ENCODE measurements at places on chromosomes 6 and 20.

GRCh38 chr6:108904741-108905140 is 56.5 kb downstream of the ARMC2 start:
- no peak for DNase-seq

- DNase-seq = no peak
Measured at GRCh38 chr6:168597471-168597875, 156.5 kb downstream of the SMOC2 start.

DNA sequence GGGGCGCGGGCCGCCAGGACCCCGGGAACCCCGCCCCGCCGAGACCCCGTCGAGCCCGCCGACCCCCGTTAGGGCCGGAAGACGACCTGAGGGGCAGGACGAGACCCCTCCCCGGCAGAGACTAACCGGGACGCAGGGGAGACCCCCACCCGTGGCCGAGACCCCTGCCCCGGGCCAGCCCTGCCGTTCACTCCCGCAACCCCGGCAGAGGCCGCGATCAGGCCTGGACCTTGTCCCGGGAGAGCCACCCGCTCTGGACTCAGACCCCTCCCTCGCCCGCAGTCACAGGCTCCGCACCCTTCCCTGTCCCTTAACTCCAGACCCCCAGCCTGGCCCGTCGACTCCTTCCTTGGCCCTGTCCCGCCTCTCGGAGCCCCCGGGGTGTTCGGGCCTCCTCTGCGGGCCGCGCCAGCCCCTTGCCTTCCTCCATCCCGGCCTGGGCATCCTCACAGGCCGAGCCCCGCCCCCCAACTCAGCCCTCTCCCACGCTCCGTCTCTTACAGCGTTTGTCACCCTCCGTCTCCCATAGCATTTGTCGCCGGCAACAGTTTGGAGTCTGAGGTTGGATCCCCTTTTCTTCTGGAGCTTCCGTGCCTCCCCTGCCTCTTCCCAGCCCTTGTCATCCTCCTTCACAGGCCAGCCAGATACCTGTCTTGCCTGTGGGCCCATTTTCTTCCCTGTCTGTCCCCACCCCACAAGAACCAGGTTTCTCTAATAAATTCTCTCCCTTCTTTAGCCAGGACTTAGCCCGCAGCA is 569 bp downstream of the TCEA2 start:
- DNase-seq = no peak

DNA sequence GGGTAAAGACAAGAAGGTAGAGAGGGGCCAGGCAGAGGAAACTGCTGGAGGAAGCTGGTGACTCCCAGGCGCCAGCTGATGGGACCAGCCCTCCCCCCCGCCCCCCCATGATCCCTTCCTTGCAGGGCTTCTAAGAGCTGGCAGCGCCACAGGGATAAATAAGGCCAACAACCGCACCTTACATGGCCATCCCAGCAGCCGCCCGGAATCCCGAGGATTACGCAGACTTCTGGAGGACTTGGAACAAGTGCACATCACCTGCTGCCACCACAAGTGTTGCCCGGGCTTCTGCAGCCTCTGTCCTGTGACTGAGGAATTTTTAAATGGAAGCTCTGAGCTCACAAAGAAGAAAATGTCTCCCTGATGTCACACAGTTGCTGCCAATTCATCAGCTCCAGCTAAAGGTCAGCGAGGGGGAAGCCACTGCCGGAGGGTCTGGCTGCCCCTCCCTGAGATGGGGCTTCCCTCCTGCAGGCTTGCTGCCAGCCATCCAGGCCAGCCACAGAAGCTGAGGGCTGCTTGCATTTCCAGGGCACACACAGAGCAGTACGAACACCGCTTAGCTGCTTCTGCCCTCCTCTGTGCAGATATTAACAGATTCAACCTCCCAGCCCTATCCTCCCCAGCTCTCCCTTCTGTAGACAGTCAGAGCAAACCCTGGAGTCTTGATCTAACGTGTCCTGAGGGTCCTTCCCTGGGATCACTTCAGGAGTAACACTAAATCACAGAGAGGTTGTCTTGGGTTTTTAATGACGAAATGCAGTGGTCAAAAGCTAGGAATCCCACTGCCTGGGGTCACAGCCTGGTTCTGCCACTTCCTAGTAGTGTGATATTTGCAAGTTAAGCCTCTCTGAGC is 38.6 kb upstream of the PIM1 start:
- DNase-seq = peak; percentile 20

DNA sequence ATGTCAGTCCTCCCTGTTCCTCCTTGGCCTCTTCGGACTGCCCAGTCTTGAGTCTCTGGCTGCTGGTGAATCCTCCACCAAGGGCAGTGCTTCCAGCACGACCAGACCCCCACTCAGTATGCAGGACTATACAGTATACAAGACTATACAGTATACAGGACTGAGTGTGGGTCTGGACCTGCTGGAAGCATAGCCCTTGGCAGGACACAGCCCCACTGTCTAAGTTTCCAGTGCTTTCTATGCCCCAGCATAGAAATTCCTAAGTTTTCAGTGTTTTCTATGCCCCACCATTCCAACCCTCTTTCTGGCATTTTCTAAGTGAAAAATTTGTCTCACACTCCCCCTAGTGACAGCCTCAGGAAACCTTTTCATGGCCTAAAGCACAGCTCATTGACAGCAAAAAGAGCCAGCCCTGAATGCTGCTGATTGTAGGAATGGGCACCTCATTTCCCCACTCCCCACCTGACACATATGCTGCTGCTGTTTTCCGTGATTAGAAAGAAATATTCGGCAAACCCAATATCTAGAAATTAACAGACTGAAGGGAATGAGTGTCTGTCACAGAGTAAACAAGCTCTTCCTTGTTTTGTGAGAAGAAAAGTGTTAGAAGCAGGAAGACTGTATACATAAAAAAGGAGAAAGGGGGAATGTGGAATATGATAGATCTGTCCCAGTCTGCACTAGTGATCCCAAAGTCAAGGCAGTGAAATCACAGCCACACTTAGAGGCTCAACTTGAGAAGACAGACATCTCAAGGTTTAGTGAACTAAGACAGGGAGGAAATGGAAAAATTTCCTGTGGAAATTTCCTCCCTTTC is 206.9 kb downstream of the IBTK start:
- peak; percentile 9 for DNase-seq

GRCh38 chr6:10163203-10163962 is 251.5 kb downstream of the TFAP2A start:
- no peak for DNase-seq

DNA sequence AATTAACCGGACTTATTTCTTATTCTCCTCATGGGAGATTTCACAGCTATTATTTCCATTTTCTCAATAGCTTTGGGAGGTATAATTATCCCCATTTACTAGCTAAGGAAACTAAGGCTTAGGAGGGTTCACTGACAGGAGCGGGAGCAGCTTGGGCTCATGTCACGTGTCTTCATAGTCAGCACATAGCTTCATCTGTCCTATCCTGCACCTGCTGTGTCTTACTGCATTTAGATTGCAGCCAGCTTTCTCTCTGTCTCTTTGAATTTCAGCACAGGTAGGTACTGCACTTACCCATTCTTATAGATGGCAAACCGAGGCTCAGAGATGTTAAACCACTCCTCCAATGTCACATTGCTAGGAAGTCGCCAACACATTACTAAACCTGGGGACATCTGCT is 839.9 kb downstream of the MAFB start:
- DNase-seq = no peak

GRCh38 chr20:10179574-10180298 is 38.9 kb upstream of the SNAP25 start:
- peak; percentile 3 for DNase-seq

Measured in NCI-H1694 (cell line).